GM20000 (cell line): ENCODE measurements at places on chromosomes 1 and 21.

GRCh38 chr21:35359076-35359475 lies 310.0 kb upstream of the RUNX1 start:
- no peak for DNase-seq

GRCh38 chr1:200959411-200959921 lies 64.0 kb downstream of the KIF21B start:
- DNase-seq, result no peak

GRCh38 chr1:4150262-4150661 lies 250.2 kb upstream of the C1orf174 start:
- no peak for DNase-seq

- no peak for DNase-seq
Observed at GRCh38 chr21:46116189-46116775, 18.4 kb downstream of the COL6A2 start.

DNA sequence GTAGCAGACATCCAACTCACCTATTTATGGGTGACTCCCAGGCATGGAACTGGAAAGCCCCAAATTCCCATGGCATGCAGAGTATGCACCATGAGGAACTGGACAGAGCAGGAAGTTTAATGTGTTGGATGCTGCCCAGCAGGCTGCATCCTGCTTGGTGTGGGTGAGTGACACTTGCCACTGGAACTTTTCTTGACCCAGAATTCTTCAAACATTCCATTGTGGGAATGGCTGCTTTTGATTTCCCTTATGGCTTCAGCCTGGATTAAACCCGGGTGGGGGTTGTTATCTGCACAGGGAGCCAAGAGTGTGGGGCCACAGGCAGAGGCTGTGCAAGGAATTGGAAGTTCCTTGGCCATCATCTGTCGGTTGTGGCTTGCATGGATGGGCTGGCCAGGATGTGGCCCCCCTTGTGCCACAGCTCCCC lies 26.9 kb upstream of the BACE2 start:
- no peak for DNase-seq

- no peak for DNase-seq
Observed at GRCh38 chr1:240646571-240647240, 34.8 kb upstream of the GREM2 start.

GRCh38 chr21:37878946-37879660 lies 37.2 kb downstream of the KCNJ6 start:
- DNase-seq, result no peak
